Stomach (tissue), 19 donors: ENCODE measurements at places on chromosomes 11 and 22. TPM values are rescaled to one million over a fixed set of nuclear protein-coding genes. Genes with fewer than 3 reads are reported as not detected.

The FREY1 gene
- total RNA-seq = 6.7 TPM

The STK33 gene
- total RNA-seq = 10.9 TPM

GRCh38 chr22:46432164-46433068 is 96.9 kb downstream of the TRMU start:
- peak; percentile 64 for DNase-seq
- H3K27me3 ChIP-seq = no peaks in the 10 kb centered on the region
- peaks cover 21% of the 10 kb centered on the region for H3K4me1 ChIP-seq
- peak overlapping the region; percentile 75 for H3K27ac ChIP-seq
- H3K36me3 ChIP-seq = no peaks in the 10 kb centered on the region

DNA sequence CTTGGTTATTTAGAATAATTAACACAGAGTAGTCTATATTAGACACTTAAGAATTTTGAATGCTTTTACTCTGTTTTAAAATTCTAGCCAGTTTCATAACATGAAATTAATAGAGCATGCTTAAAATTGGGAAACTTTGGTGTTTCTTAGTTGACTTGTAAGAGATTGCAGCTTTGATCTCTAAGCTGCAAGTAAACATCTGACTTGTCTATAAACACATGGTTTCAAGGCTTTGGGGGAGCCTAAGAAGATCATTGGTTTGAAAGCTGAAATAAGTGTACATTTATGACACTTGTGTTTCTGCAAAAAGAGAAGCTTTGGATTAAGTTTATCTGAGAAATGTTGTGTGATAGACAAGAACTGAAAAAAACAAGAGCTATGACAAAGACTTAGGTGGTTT is 37.8 kb downstream of the YAP1 start:
- H3K27ac ChIP-seq = no peak overlapping the region
- no peaks in the 10 kb centered on the region for H3K27me3 ChIP-seq
- H3K36me3 ChIP-seq = no peaks in the 10 kb centered on the region

GRCh38 chr22:33871935-33872334 is 48.3 kb downstream of the LARGE1 start:
- peak; percentile 45 for DNase-seq
- no peak overlapping the region for H3K27ac ChIP-seq

- H3K27ac ChIP-seq = no peak overlapping the region
- H3K27me3 ChIP-seq = no peaks in the 10 kb centered on the region
- H3K36me3 ChIP-seq = no peaks in the 10 kb centered on the region
- no peak overlapping the region for H3K4me3 ChIP-seq
These were observed 290.6 kb downstream of the JRKL start for GRCh38 chr11:96680211-96681018.

DNA sequence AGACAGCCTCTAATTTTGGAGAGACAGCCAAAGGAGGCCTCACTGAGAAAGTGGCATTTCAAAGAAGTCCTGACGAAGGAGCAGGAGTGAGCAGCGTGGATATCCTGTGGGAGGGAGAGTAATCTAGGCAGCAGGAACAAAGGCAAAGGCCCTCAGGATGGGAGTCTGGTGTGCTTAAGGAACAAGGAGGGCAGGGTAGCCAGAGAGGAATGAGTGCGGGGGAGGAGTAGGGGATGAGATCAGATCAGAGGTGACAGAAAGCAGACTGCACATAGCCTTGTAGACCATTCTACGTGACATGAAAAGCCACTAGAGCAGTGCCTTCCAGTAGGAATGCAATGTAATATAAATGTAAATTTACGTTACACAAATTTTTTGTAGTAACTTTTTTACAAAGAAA is 5.6 kb downstream of the SLC36A4 start:
- no peak overlapping the region for H3K4me3 ChIP-seq
- H3K27ac ChIP-seq = no peak overlapping the region
- no peaks in the 10 kb centered on the region for H3K36me3 ChIP-seq

- peaks cover 79% of the 10 kb centered on the region for H3K36me3 ChIP-seq
- H3K4me1 ChIP-seq = peaks cover 42% of the 10 kb centered on the region
- no peak overlapping the region for H3K4me3 ChIP-seq
- no peak overlapping the region for H3K27ac ChIP-seq
- DNase-seq = no peak
These were observed 85.0 kb downstream of the CD44 start for GRCh38 chr11:35223991-35224390.

GRCh38 chr11:92137747-92138146 is 86.9 kb upstream of the FAT3 start:
- no peak overlapping the region for H3K27ac ChIP-seq
- no peak for DNase-seq
- H3K27me3 ChIP-seq = no peaks in the 10 kb centered on the region
- H3K36me3 ChIP-seq = no peaks in the 10 kb centered on the region

- H3K27me3 ChIP-seq = no peaks in the 10 kb centered on the region
- H3K36me3 ChIP-seq = peaks cover 8% of the 10 kb centered on the region
- no peaks in the 10 kb centered on the region for H3K4me1 ChIP-seq
These were observed 1.5 kb upstream of the SOX10 start for GRCh38 chr22:37985751-37986281.

GRCh38 chr22:38133331-38133730 is 22.8 kb upstream of the BAIAP2L2 start:
- H3K27me3 ChIP-seq = no peaks in the 10 kb centered on the region
- DNase-seq = no peak
- H3K4me3 ChIP-seq = no peak overlapping the region
- H3K27ac ChIP-seq = no peak overlapping the region

DNA sequence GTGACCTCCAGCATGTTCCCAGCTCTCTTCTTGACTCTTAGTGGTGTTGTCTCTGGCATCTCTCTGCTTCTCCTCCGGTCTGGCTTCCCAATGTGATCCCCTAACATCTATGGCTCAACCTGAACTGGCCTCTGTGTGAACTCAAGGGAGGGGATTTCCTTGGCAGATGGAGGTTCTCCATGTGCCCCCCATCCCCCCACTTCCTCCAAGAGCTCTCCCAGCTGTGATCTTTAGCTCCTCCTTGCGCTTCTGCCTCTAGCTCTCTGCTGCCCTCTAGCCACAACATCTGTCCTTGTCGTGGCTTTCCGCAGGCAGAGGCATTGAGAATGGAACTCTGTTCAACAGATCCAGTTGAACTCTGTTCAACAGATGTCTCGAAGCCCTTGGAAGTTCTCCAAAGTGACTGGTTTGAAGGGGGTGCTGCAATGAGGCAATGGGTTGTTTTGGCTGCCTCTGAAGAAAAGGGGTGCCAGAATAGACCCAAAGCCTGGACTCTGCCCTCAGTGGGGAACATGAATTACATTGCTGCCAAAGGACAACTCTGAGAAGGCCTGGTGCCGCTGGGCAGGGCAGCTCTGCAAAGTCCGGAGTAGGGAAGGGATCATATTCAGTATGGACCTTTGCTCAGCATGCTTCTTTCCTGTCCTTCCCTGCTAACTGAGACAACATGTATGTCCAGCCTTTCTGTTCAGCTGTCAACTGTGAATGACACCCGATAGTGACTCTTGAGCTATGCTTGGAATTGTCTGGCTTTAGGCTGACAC is 61.9 kb downstream of the ADM start:
- H3K4me1 ChIP-seq = no peaks in the 10 kb centered on the region
- no peak overlapping the region for H3K4me3 ChIP-seq
- no peaks in the 10 kb centered on the region for H3K36me3 ChIP-seq

GRCh38 chr11:69157156-69157821 is 1.6 kb downstream of the SMIM38 start:
- peaks cover 30% of the 10 kb centered on the region for H3K27me3 ChIP-seq
- H3K36me3 ChIP-seq = no peaks in the 10 kb centered on the region
- peaks cover 19% of the 10 kb centered on the region for H3K4me1 ChIP-seq
- peak overlapping the region; percentile 28 for H3K4me3 ChIP-seq

DNA sequence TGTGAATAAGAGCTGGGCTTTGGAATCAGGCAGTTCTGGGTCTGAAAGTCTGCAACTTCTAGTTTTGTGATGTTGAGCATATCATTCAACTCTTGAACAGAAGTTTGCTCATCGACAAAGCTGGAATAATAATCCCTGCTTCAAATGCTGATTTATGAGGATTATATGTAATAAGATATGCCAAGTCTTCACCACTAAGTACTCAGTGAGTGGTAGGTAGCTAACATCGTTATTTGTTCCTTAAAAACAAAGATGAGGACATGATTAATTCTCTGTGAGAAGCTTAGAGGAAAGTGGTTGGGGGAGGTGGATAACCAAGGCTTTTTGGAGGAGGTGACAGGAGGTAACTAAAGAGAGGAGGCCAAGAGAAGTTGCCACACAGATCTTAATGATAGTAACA is 96.5 kb downstream of the ME3 start:
- H3K27me3 ChIP-seq = no peaks in the 10 kb centered on the region
- H3K4me3 ChIP-seq = no peak overlapping the region
- DNase-seq = no peak

DNA sequence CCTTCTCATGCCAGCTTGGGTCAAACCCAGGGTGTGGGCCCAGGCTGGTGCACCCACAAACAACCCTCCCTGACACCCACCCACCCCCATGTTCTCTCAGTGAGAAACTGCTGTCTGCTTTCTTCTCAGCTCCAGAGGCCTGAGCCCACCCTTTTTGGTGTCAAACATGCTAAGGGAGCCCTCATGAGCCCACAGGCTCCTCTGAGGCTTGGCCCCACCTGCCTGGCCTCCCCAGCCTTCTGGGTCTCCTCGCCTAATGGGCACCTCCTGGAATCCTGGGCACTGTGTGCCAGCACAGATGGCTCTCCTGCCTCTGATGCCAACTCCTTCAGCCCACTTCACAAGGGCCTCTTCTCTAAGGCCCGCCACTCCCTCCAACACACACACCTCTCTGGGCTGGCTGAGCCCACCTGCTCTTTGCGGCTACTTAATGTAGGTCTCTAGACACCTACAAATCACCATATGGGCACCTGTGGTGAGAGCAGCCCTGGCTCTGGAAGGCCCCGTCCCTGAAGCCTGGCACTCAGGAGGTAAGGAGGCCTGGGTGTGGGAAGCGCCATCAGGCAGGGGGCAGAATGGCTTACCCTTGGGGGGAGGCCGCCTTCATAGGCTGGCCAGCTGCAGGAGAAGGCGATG is 4.4 kb downstream of the NAGA start:
- no peak overlapping the region for H3K4me3 ChIP-seq
- peaks cover 69% of the 10 kb centered on the region for H3K36me3 ChIP-seq
- peaks cover 18% of the 10 kb centered on the region for H3K4me1 ChIP-seq
- H3K27ac ChIP-seq = no peak overlapping the region

DNA sequence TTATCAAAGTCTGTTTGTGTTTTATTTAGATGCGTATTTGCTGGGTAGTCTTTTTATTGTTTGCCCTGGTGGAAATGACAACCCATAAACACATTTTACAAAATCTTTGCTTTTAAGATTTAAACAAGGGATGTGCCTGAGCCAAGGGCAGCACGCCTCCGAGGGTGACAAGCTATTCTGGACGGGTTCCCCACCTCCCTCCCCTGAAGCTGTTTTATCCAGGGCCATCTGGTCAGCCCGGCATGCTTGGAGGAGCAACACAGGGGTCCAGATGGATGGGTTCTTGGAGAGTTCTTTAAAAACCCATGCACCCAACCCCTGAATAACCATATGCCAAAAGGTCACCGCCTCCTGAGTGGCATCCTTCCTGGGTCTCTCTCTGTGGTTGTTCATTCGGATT is 408.9 kb downstream of the OPCML start:
- no peaks in the 10 kb centered on the region for H3K4me1 ChIP-seq
- peaks cover 22% of the 10 kb centered on the region for H3K27me3 ChIP-seq
- H3K36me3 ChIP-seq = no peaks in the 10 kb centered on the region
- H3K4me3 ChIP-seq = no peak overlapping the region
- no peak overlapping the region for H3K27ac ChIP-seq

- H3K36me3 ChIP-seq = peaks cover 60% of the 10 kb centered on the region
- no peak overlapping the region for H3K4me3 ChIP-seq
- H3K4me1 ChIP-seq = peaks cover 100% of the 10 kb centered on the region
- H3K27me3 ChIP-seq = no peaks in the 10 kb centered on the region
- DNase-seq = peak; percentile 69
These were observed 54.1 kb downstream of the MYH9 start for GRCh38 chr22:36333644-36334043.

GRCh38 chr22:28759861-28760560 is 12.5 kb upstream of the CCDC117 start:
- no peaks in the 10 kb centered on the region for H3K27me3 ChIP-seq
- no peak for DNase-seq
- H3K4me3 ChIP-seq = no peak overlapping the region

GRCh38 chr11:33984682-33985389 is 66.7 kb upstream of the CAPRIN1 start:
- H3K4me3 ChIP-seq = no peak overlapping the region
- H3K27ac ChIP-seq = no peak overlapping the region
- H3K27me3 ChIP-seq = no peaks in the 10 kb centered on the region
- H3K36me3 ChIP-seq = no peaks in the 10 kb centered on the region

DNA sequence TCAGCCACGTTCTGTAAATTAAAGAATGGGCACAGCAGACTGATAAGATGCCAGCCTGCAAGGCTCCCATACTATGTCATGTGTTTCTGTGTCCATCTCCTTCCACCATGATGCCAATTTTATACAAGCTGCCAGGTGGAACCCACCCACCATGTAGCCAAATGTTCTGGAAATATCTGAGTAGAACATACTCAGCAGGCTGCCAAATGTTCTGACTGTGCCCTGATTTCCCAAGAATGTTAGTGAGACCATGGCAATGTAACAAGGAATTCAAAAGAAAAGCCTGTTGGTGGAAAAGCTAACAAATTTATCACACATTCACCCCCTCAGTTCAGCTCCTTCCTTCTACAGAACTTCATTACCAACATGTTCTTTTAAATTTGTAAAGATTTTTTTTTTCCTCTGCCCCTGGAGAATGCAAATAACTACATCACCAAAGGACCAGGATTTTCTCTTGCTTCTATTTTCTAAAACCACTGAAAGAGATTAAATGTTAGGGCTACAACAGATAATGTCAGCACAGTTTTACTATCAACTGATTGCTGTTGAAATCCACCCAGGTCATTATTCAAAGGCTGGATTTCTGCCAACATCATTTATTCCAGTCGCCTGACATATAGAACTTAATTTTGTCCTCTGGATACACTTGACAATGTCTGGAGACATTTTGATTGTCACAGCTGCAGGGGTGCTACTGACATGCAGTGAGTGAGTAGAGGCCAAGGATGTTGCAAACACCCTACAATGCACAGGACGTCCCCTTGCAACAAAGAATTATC is 3.1 kb downstream of the DMC1 start:
- H3K27me3 ChIP-seq = no peaks in the 10 kb centered on the region
- no peak overlapping the region for H3K4me3 ChIP-seq
- H3K27ac ChIP-seq = no peak overlapping the region
- DNase-seq = no peak
- H3K4me1 ChIP-seq = peaks cover 18% of the 10 kb centered on the region

DNA sequence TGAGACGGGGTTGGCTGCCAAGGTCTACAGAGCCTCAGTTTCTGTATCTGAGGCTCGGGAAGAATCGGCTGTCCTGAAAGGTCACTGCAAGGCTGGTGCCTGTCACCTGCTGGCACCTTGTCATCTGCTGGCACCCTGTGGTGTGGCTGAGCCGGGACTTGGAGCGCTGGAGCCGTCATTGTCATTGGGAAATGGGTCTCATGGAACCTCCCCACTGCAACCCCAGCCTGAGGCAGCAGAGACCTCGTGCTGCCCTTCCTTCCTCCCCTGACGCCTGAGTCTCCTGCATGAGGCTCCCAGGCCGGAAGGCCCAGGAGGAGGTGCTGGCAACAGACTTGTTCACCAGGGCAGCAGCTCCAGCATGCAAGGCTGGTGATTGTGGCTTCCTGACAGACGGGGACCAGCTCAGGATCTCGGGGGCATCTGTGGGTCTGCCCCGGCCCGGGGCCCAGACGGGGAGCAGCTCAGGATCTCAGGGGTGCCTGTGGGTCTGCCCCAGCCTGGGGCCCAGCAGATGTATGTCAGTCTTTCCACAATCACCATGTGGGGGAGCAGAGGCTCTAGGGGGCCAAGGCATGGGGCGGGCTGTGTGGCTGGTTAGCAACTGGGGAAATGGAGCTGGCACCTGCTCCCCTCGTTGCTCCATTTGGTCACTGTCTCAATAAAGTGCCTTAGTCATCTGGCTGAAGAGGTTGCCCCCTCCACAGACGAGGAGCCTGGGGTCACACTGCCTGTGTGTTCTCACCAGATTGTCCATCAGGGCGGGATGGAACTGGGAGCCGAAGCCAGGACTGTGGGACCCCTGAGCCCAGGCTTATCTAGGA is 668.7 kb downstream of the BRD1 start:
- H3K27ac ChIP-seq = no peak overlapping the region
- no peak for DNase-seq
- H3K4me3 ChIP-seq = no peak overlapping the region
- no peaks in the 10 kb centered on the region for H3K27me3 ChIP-seq
